Astrocyte of the cerebellum (primary cell): ENCODE measurements at places on chromosomes 12 and 14.
A peak's percentile ranks its signal among the peaks of the same experiment; 100 is the strongest.

DNA sequence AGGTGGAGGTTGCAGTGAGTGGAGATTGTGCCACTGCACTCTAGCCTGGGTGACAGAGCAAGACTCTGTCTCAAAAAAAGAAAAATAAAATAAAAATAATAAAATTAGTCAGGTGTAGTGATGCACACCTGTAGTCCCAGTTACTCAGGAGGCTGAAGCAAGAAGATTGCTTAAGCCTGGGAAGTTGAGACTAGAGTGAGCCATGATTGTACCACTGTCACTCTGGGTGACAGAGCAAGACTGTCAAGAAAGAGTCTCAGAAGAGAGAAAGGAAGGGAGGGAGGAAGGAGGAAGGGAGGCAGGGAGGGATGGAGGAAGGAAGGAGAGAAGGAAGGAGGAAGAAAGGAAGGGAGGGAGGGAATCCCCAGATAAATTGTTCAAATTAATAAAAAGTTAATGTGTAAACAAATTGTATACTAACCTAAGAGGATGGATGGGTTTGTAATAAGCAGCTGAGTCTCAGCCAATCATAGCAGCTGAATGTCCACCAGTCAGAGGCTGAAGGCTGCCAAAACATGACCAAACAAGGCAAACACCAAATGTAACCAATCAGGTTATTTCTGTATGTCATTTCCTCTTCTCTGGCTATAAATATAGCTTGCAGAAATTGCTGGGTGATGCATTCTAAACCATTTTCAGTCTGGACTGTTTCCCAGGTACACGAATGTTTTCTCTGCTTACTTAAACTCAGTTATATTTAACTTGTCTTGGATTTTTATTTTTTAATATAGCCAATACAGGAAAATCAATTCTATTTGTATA is 6.1 kb upstream of the CDCA4 start:
- no peak for DNase-seq

DNA sequence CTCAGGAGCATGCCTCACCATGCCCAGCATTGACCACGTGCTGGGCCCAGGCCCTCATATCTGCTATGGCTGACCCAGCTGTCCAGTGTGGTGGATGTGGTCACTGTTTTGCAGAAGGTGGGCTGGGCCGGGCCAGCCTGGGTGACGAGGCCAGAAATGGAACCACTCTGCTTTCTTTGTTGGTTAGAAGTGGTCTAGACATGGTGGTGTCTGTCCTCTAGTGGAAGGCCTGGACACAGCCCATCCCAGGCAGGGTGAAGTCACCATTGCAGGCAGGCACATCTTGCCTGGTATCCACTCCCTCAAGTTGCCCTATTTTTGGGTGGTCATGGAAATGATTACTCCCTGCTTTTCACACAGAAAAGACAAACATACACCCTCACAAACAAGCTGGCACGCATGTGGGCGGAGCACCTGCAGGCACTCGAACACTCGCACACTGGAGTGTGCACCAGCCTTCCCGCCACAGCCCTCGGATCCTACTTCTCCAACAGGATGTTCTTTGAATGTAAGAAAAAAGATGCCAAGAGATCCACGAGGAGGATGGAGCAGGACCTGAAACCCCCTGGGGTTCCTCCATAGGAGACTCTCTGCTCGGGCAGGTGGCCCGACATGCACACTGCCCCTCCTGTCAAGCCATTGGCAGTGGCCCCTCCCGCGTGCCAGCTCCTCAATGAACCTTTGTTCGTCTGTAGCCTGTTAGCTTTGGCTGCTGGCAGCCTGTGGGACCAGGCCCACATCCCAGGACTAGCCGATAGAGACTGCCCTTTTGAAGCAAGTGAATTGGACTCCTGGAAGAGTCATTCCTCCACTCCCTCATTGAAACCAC is 38.4 kb downstream of the MLXIP start:
- DNase-seq: no peak

DNA sequence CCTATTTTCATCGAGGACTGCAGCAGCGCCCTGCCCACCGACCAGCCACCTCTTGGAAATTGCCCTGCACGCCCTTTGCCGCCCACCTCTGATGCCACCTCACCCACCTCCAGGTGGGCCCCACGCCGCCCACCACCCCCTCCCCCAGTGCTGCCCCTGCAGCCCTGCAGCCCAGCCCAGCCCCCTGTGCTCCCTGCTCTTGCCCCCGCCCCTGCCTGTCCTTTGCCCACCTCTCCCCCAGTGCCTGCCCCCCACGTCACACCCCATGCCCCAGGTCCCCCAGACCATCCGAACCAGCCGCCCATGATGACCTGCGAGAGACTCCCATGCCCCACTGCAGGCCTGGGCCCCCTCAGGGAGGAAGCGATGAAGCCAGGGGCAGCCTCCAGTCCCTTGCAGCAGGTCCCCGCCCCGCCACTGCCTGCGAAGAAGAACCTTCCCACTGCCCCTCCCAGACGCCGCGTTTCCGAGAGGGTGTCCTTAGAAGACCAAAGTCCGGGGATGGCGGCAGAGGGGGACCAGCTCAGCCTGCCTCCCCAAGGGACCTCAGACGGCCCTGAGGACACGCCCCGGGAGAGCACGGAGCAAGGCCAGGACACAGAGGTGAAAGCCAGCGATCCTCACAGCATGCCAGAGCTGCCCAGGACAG is 96.5 kb downstream of the LGMN start:
- DNase-seq: no peak

GRCh38 chr12:98182821-98183220 is 332.6 kb upstream of the TMPO start:
- DNase-seq: no peak

DNA sequence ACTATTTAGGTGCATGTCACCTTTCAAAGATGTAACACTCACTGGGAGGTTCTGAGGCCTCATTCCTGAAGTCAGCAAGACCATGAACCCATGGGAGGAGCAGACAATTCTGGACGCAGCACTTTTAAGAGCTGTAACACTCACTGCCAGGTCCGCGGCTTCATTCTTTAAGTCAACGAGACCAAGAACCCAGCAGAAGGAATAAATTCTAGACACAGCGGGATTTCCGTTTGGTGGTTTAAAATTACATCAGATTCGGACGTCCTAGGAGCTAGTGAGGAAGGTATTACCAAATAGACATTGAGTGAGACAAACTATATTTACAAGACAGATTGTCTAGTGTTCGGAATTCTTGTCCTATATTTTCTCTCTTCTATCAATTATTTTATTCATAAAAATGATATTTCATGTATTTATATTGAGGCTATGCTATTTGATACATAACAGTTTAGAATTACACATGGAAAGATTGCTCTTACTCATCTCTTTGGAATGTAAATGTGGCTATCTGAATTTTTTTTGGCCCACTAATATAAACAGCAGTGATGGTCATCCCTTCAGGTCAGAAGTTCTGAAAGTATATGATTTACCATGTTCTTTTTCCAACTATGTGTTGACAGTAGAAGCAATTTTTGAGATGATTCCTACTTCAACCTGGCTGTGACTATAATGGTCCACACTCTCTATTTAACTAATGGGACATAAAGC is 1973.0 kb upstream of the FLRT2 start:
- DNase-seq: peak; percentile 64

- no peak for DNase-seq
Observed at GRCh38 chr12:18146363-18146762, 56.4 kb upstream of the RERGL start.

- no peak for DNase-seq
Observed at GRCh38 chr12:84658877-84659276, 253.7 kb downstream of the SLC6A15 start.

GRCh38 chr12:92065018-92065499 is 80.6 kb downstream of the BTG1 start:
- DNase-seq: no peak

DNA sequence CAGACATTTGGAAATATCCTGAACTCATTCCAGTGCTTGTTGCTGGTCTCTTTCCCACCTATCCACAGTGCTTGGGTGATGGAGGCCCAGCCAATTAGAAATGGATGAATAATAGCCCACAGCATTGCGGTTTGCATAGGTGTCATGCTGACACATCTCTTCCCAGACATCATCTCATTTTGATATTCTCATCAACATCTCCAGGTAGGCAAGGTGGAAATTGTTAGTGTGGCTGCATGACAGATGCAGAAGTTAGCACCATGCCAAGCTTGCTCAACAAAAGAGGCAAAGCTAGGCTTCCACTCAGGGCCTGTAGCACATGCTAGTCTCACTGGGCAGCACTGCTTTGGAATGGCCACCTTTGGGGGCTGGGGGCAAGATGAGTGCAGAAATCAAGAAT is 1118.9 kb downstream of the VRK1 start:
- no peak for DNase-seq

GRCh38 chr12:11856971-11857370 is 207.5 kb downstream of the ETV6 start:
- DNase-seq: no peak

- DNase-seq: peak; percentile 13
Observed at GRCh38 chr14:88993946-88994345, 169.5 kb downstream of the TTC8 start.

DNA sequence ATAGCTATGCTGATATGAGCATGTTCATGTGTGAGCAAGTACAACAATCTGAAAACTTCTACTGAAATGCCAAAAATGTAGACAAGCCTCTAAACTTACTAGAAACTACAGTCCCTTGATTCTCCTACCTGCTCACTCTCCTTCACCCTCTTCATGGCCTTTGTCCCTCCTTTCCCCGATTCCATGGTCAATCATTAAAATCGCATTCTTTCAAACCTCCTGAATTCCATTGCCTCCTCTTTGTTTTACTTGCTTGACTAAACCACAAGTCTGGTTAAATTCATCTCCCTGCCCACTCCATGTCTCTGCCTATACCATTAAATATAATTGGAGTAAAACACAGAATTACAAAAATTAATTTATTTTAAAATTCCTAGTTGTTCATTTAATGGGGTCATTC is 33.0 kb upstream of the SSTR1 start:
- no peak for DNase-seq

DNA sequence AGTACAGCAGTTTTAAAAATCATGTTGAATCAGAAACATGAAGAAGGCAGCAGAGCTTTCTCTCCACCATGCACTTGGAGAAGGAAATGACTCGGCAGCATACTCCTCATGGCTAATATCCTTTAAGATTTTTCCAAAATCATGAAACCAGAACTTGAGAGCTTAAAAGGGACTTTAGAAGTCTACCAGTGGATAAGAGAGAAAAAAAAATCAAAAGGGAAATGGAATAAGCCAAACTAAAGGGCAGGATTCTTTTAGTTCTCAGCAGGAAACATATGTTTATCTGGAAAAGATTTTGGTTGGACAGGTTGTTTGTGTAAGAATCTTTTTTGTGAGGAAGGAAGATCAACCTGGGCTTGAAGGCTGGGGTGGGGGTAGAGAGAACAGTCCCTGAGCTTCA is 111.8 kb downstream of the PRKCH start:
- DNase-seq: no peak

DNA sequence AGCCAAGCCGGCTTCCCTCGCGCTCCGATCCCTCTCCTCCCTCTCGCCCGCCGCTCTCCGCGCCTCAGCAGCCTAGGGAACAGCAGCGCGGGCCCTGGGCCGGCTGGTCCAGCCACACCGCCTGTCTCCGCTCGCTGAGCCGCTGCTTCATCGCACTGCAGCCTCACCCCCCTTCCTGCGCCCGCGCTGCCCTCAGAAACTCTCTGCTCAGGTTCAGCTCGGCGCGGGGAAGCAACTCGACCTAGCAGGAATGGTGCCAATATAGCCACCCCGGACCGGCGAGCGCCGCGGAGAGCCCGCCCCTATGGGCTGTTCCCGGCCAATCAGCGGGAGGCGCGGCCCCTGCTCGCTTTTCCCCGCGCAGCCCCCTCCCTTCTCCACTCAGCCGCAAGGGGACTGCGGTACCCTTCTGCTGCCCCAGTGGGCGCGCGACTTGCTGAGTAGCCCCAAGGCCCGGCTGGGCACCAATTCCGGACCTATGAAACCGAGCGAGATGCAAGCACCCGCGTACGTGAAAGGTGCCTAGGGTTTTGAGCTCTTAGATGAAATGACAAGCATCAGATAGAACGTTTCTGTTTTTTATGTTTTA is at the start of gene ADAMTS20:
Gene ADAMTS20, minus strand, starts transcription at position 233 of the 589 bp plus-strand sequence. CDS start 282 bp downstream, outside the sequence.
- DNase-seq: no peak

DNA sequence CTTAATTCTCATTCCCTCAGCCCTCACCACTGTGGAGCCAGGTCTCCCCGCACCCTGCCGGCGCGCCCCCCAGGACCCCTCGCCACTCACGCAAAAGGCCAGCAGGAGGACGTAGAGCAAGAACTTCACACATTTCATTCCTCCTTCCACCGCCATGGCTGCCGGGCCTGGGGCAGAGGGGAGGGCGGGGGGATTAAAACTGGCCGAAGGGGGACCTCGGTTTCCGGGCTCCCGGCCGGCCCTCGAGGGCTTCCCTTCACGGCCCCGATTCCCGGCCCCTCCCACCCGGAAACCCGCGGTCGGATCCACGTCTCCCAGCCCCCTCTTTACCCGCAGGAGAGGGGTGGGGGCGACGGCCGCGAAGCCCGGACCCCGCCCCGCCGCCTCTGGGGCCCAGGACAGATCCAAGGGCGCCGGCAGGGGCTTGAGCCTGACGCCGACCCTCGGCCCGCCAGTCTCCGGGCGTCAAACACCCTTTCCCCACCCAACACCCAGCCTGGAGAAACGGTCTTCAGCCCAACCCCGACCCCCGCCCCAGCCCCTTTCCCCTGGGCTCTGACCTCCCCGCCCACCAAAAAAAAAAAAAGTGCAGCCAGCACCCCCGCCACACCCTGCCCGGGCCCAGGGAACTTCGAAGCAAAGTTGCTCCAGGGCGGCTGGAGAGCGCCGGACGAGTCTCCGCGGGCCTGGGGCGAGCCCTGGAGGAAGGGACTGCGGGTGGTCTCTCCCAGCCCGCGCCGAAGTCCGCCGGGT is 447 bp downstream of the CD63 start:
- no peak for DNase-seq

GRCh38 chr14:106564058-106564643 is 1037.8 kb downstream of the TMEM121 start:
- DNase-seq: no peak

GRCh38 chr12:97267594-97268202 is 194.9 kb upstream of the RMST start:
- DNase-seq: no peak

- no peak for DNase-seq
Observed at GRCh38 chr14:98280436-98280835, 991.6 kb downstream of the BCL11B start.

GRCh38 chr14:96085369-96085768 is 46.2 kb downstream of the C14orf132 start:
- DNase-seq: no peak

- DNase-seq: no peak
Observed at GRCh38 chr12:41310367-41310766, 122.2 kb downstream of the PDZRN4 start.

DNA sequence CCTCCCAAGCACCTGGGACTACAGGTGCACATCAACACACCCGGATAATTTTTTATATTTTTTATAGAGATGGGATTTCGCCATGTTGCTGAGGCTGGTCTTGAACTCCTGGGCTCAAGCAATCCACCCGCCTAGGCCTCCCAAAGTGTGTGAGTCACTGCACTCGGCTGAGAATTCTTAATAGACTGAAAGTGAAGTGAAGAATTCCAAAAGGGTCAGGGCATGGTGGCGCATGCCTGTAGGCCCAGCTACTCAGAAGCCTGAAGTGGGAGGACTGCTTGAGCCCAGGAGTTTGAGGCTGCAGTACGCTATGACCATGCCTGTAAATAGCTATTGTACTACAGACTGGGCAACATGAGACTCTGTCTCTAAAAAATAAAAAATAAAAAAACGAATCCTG is 43.7 kb downstream of the TCHP start:
- DNase-seq: no peak
